ENCODE measurements at places on chromosomes 3 and 15.

DNA sequence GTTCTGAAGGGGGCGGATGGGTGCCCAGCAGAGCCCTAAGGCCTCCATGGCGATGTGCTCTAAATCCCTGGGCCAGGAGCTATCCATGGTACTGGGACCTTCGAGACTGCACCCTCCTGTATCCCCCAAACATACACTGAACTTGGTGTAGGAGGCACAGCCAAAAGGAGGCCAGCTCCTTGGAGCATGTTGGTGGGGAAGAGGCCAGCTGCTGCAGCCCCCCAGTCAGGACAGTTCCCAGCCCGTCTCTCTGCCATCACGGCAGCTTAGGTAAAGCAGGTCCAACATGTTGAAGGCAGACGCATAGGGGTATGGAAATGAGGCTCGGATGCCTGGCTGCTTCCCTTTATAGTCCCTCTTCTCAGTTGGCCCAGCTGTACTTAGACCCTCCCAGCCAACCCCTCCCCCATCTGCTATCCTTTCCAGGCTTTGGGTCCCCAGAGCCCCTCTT lies 1.8 kb downstream of the CAMKV start:
- DNase-seq: peak; percentile 78

- no peak for DNase-seq
These were observed 91.1 kb downstream of the VGLL4 start for GRCh38 chr3:11552289-11553264.

DNA sequence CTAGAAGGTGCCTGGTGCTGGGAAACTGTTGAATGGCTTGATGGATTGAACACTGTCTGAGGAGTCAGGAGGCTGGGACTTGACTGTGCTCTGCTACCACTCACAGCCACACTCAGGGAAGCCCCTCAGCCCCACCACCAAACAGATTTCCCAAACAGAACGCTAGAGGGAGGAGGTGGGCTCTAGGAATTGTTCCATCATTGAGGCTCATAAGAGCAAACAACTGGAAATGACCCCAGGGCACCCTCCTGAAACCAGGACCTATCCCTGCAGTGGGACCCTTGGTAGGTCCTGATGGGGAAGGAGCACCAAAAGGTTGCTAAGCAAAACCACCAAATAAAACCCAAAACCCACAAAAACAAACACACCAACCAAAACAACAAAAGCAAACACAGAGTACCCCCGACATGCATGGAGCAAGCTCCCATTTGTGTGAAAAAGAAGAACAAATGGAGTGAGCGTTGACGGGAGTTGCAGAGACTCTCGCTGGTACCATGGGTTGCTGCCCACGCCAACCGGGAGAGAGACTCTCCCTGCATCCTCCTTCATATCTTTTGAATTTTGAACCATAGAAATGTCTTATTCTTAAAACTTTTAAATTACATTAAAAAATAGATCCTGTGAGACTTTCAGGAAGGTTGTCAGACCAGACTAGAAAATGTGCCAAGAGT lies 45.6 kb downstream of the ABTB1 start:
- DNase-seq: no peak

DNA sequence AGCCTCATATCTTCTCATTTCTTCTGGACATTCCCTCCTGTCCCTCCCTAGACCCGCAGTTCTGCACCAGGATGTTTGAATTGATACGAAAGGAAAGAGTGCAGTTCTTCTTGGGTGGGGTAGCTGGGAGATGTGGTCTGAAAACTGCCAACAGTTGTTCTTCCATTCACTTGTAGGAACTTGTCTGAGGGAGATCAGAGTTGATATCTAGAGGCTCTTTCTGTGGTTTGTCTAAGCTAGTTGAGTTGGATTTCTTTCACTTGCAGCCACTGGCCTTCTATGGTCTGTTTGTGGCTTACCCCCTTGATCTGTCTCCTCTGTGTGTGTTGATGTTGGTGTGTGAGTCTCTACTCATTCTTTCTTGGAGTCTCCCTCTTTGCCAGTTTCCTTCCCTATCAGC lies 42.5 kb upstream of the PIK3CB start:
- DNase-seq: peak; percentile 38

GRCh38 chr15:77430652-77431051 lies 10.0 kb downstream of the HMG20A start:
- no peak for DNase-seq

DNA sequence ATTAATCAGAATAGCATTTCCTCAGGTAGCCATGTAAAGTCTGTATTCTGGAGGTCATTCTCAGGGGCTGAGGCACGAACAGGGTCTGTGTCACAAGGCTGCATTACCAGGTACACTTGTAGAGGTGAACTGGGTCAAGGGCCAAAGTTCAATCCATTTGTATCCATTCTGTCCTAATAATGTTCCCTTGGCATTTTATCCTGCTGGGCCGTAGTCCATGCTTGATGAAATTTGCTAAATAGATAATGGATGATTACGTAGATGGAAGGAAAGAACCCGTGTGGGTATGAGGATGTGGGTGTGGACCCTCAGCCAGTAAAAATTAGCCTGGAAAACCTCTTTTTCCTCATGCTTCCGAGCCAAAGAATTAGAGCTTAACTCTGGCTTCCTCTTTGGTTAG lies 785.9 kb downstream of the GRM7 start:
- no peak for DNase-seq

DNA sequence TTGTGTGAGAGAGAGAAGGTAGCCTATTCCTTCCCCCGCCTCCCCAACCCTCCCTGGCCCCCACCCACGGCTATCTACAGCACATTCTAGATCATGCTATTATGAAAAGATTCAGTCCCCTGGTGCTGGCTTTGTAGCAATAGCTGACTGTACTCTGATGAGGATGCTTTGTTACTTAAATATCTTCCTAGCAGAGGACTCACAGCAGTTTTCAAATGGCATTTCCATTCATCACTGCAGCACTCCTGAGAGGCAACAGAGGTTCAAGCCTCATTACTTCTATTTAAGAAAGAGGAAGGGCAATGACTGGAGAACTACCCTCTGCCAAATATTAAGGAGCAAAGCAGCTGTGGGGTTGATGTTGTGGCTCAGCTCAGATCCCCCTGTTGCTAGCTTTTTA lies 61.0 kb downstream of the LRRN1 start:
- no peak for DNase-seq

- DNase-seq: no peak
These were observed 20.2 kb upstream of the PPM1L start for GRCh38 chr3:160735826-160736225.

DNA sequence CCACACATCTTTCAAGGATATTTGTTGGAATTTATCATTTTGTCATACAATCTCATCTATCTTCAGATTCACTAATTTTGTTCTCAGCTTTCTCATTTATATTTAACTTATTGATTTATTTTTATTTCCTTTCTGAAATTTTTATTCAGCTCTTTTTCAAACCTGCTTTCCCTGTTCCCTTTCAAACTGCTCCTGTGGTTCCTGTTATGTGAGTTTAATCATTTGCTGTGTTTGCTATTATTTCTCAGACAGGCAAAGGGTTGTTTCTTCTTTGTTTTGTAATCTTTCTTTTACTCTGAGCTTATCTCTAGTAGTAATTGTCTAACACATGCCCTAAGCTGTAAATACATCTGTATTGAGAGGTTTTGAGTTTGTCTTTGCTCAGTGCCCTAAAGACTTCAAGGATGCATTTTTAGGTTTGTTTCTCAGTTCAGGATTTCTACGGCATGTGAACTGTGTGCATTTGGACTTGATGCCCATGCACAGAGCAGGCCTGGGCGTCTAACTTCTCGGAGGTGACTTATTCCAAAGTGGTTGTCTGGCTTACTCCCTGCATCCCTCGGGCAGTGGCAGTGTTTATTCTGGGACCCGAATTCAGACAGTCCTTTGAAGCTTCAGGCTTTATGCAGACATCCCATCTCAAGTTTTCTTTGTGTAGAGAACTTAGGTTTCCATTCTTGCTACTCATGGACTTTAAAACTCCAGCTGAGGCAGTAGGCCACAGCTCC lies 155.0 kb upstream of the TRIM42 start:
- DNase-seq: no peak

- peak; percentile 12 for DNase-seq
These were observed 299.5 kb downstream of the GAP43 start for GRCh38 chr3:115922681-115923347.

- DNase-seq: no peak
These were observed 6.1 kb downstream of the ERICH6 start for GRCh38 chr3:150697646-150698045.

DNA sequence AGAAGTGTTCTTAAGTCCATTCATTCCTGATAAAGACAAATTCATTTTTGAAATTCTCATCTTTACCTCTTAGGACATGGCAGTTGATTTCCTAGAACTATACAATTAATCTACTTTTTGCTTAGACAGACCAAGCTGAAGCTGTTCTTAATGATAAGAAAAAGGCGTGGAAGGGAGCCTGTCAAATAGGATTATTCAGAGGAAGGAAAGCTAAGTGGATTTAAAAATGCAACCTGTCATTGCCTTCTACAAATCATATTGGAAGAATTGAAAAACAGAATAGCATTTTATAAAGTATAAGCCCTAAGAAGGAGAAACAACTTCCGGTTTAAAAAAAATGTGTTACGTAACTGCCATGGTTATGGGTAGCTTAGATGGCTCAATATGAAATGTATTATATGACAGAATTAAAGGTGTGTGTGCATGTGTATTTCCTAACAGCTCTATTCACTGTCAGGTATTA lies 81.2 kb upstream of the RAP2B start:
- DNase-seq: peak; percentile 6

GRCh38 chr3:102512734-102513504 lies 78.1 kb downstream of the ZPLD1 start:
- peak; percentile 37 for DNase-seq

GRCh38 chr3:64832098-64832497 lies 144.3 kb upstream of the ADAMTS9 start:
- no peak for DNase-seq

DNA sequence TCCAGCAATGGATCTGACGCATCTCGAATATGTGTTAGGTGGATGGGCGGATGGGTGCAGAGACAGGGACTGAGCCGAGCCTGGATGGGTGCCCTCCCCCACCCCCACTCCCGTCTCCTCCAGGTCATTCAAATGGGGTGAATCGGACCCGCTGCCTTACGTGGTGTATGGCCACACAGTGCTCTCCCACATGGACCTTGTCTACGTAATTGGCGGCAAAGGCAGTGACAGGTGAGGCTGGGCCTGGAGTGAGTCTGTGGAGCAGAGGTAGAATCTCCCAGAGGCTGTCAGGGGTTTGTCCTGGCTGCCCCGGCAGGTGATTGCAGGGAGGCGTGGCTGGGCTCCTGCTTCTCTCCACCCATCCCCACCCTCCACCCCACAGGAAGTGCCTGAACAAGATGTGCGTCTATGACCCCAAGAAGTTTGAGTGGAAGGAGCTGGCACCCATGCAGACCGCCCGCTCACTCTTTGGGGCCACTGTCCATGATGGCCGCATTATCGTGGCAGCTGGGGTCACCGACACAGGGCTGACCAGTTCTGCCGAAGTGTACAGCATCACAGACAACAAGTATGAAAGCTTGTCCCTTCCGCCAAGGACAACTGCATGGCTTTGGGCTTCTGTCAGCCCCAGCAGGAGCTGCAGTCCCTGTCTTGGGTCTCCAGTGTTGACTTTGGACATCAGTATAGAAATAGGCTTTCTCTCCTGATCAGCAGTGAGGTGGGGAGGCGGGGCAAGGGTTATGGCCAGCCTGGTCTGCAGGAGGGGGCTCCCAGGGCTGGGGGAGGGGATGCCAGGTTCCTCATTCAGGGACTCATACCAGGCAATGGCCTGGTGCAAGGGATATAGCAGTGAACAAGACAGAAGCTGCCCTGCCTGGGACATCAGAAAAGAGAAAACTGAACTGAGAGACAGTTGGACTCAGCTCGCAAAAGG lies 3.4 kb downstream of the KLHL40 start:
- no peak for DNase-seq

DNA sequence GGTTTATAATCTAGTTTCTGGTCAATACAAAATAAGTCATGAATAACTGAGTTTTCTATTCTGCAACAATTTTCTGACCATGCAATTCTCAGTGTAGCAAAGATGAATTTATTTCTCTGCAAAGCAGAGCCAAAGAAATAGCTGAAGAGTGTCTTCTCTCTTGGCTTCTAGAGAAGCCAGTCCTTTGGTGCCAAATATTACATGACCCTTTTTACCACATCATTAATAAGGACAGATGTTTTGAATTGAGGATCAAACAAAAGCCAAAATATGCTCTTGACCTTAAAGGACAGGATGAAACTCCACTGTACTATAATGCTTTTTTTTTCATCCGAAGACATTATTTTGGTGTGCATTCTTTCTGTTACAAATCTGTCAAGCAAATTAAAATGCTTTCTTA lies 40.2 kb upstream of the OSTN start:
- no peak for DNase-seq

- no peak for DNase-seq
These were observed 32.9 kb upstream of the PIK3R4 start for GRCh38 chr3:130779486-130779885.

- no peak for DNase-seq
These were observed 359.6 kb downstream of the NTRK3 start for GRCh38 chr15:87896936-87897335.

DNA sequence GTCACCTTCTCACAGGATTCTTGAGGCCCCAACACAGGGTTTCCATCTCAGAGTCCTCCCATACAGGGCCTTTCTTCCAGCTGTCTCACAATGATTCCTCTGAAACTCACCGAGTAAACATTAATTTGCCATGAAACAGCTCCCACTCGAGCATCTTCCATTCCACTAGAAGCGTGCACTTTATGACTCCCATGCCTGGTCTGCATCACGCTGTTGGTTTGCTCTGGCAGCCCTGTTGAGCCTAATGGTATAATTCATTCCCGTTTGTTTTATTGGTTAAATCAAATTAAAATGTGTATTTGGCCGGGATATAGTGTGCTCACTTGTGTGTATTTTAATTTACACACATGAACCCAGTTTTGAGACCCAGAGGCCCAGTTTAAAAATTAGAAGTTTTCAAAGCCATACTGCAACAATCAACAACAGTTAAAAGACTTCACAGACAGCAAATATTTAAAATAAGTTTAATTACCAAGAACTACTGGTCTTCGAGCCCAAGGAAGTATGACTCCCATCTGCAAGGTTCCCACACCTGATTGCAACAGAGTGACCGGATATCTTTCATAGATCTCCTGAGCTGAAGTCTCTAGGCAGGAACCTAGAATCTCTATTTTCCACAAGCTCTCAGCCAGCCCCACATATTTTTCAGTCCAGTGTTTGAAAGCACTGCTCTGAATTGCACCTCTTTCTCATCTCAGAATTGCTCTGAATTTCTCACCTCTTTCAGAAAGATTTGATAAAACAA lies 42.3 kb upstream of the GYG1 start:
- peak; percentile 20 for DNase-seq

DNA sequence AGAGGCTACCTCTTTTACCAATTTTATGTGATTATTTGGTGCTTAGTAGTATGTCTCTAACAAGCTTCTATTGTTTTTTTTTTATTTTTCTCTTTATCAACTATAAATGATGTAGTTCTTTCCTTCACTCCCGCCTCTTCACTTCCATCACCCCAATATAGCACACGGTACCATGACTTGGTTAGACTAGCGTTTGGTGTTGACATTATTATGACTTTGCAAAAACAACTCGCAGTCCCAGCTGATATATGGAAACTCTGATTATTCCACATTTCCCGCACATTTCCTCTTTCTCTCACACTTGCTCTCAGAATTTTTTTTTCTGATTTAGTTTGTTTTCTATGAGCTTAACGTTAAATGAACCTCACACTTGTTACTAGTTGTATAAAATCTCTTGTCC lies 162.2 kb downstream of the GREM1 start:
- no peak for DNase-seq

All from NB4 (cell line).